CMK (cell line): ENCODE measurements at places on chromosomes 6 and 20.

GRCh38 chr6:42756722-42757121, 10.8 kb upstream of the TBCC start:
- no peak for DNase-seq

- DNase-seq, result no peak
These were observed 125.7 kb downstream of the CRYBG1 start for GRCh38 chr6:106486236-106486635.

- no peak for DNase-seq
These were observed 301.9 kb downstream of the LAMA2 start for GRCh38 chr6:129184808-129185366.

GRCh38 chr20:3515379-3516170, 44.8 kb downstream of the ATRN start:
- no peak for DNase-seq

GRCh38 chr6:138094260-138094659, 13.0 kb downstream of the PERP start:
- no peak for DNase-seq

DNA sequence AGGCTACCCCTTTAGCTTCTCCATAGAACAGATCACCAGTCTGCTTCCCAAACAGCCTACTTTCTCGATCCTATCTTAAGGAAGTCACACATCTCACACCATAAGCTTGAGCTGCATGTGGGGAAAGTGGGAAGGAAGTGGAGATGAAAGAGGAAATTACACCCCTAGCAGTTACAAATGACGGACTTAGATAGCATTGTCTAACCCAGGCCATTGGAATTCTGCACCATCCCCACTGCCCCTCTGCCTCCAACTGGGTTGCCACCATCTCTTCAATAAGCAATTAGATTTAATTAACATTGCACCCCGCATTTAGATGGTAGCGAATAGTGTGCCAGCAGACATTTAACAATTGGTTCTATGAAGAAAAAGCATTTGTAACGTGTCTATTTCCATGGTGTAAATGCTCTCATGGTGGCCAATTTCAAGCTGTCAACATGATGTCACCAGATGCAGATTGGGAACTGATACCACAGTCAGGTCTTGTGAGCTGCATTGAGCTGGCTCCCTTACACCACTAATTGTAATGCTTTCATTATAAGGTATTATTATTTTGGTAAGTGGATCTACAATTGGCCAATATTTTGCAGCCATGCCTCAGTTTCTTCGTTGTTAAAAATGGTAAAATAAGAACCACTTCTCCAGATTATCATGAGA, 124.7 kb downstream of the CD24 start:
- DNase-seq, result peak; percentile 64

DNA sequence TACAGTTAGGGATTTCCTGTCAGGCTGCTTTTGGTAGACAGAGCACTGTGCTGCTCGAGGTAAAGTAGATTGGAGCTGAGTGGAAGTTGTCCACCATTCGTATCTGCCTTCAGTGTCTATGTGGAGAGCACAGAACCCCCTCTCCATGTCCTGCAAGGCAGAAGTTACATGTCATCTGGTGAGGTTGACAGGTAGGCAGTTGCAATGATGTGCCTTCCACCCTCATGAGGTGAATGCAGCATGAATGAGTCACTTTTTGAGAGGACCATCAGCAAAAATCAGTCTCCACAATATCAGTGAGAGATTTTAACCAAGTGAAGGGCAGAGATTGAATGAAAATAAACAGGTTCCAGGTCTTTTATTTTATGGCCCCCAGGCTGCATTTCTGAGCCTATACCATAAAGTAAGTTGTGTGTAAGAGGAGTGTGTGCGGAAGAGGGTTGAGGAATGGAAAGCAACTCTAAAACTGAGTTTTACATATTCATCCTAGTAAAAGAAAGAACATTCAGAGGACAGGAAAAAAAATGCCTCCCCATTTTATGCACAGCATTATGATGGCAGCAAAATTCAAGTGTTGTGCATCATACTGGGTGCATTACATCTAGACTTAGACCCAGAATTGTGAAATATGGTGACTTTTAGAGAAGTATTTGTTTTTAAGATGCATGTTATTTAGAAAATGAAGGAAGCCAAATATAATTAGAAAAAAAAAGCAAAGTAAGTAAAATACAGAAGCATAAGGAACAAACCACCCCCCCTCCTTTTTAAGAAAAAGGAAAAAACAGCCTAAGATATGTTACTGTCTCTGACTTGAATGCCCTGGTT, 15.8 kb downstream of the TRAPPC3L start:
- DNase-seq, result no peak
